ENCODE measurements at places on chromosomes 3 and 15. TPM values are rescaled to one million over a fixed set of nuclear protein-coding genes. Genes with fewer than 3 reads are reported as not detected.
A peak's percentile ranks its signal among the peaks of the same experiment; 100 is the strongest.

- no peak overlapping the region for H3K27ac ChIP-seq
- no peak overlapping the region for H3K4me3 ChIP-seq
- H3K36me3 ChIP-seq = peaks cover 2% of the 10 kb centered on the region
- no peaks in the 10 kb centered on the region for H3K27me3 ChIP-seq
Measured at GRCh38 chr3:37115446-37115845, 58.9 kb downstream of the LRRFIP2 start.

GRCh38 chr3:141407047-141407446 lies 38.7 kb downstream of the ZBTB38 start:
- H3K4me3 ChIP-seq = no peak overlapping the region
- no peak for DNase-seq
- H3K4me1 ChIP-seq = no peaks in the 10 kb centered on the region
- H3K27ac ChIP-seq = no peak overlapping the region
- no peaks in the 10 kb centered on the region for H3K27me3 ChIP-seq

- no peak overlapping the region for H3K27ac ChIP-seq
- H3K4me3 ChIP-seq = no peak overlapping the region
Measured at GRCh38 chr3:176584413-176585176, 612.7 kb downstream of the TBL1XR1 start.

DNA sequence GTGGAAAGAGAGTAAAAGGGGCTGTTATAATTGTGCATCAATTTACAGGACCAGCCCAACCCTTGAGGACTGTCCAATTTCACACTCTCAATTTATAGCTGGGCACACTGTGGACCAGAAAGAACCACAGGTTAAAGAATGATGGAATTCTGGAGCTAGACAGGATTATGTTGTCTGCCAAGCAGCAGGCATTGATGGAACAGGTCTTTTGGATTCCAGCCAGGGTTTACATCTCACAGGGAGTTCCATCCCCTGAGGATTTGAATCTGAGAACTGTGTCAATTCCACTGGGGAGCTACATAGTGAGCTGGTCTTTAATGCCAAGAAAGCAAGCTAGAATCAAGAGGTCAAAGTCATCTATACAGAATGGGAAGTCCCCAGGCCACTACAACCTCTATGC lies 389.5 kb upstream of the WNT5A start:
- no peak for DNase-seq
- H3K27me3 ChIP-seq = no peaks in the 10 kb centered on the region
- no peaks in the 10 kb centered on the region for H3K36me3 ChIP-seq
- no peak overlapping the region for H3K27ac ChIP-seq

The PLSCR5 gene
- not detected for total RNA-seq

DNA sequence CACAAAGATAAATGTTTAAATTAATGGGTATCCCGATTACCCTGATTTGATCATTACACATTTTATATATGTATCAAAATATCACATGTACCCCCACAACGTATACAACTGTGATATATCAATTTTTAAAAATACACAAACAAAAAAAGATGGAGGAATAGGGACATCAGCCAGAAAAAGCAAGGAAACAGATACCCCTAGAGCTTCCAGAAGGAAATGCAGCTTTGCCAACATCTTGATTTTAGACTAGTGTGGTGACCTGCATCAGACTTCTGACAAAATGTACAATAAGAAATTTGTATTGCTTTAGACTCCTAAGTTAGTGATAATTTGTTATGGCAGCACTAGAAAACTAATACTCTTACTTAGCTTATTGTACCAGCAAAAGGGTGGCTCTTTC lies 483.8 kb downstream of the TUSC7 start:
- DNase-seq = no peak
- H3K27me3 ChIP-seq = no peaks in the 10 kb centered on the region

- no peaks in the 10 kb centered on the region for H3K27me3 ChIP-seq
- no peaks in the 10 kb centered on the region for H3K36me3 ChIP-seq
- no peak overlapping the region for H3K27ac ChIP-seq
- no peaks in the 10 kb centered on the region for H3K4me1 ChIP-seq
- no peak for DNase-seq
- no peak overlapping the region for H3K4me3 ChIP-seq
Measured at GRCh38 chr3:98730338-98730737, 32.8 kb upstream of the ST3GAL6 start.

The CNBP gene
- 309 TPM for total RNA-seq

- H3K4me1 ChIP-seq = no peaks in the 10 kb centered on the region
- H3K4me3 ChIP-seq = no peak overlapping the region
- H3K36me3 ChIP-seq = no peaks in the 10 kb centered on the region
- H3K27me3 ChIP-seq = no peaks in the 10 kb centered on the region
Measured at GRCh38 chr3:123809597-123809996, 74.5 kb downstream of the MYLK start.

The KY gene
- 0.50 TPM for total RNA-seq

The AMOTL2 gene
- total RNA-seq = 83.5 TPM

DNA sequence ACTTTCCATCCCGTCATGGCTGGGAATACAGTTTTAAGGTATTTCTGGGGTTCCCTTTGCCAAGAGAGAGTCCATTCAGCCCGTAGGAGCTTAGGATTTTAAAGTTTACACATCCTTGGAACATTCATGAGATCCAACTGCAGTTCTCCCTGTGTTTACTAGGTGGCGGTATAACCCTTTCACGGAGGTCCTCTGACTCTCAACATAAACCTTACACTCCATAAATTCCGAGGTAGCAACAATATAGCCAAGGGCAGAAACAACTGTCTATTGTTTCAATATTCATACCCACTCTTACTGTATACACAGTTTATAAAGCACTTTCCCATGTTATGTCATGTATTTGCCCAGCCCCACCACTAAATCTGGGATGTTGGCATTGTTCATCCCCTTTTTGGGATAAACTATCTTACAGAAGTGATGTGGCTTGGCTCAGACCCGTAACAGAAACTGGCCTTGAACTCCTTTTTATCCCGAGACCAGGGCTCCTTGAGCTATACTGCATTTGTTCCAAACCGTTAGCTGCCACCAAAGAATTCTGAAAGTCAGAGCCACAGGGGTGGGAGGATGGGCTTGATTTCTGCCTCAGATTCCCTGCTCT lies 69.2 kb upstream of the COL6A5 start:
- peaks cover 2% of the 10 kb centered on the region for H3K4me1 ChIP-seq
- no peak overlapping the region for H3K27ac ChIP-seq
- no peaks in the 10 kb centered on the region for H3K27me3 ChIP-seq
- no peaks in the 10 kb centered on the region for H3K36me3 ChIP-seq
- no peak overlapping the region for H3K4me3 ChIP-seq
- DNase-seq = peak; percentile 33

GRCh38 chr3:195542316-195542697 lies 818 bp downstream of the PPP1R2 start:
- peak overlapping the region; percentile 85 for H3K27ac ChIP-seq
- DNase-seq = peak; percentile 20
- H3K27me3 ChIP-seq = no peaks in the 10 kb centered on the region
- no peaks in the 10 kb centered on the region for H3K36me3 ChIP-seq
- peaks cover 15% of the 10 kb centered on the region for H3K4me1 ChIP-seq
- H3K4me3 ChIP-seq = peak overlapping the region; percentile 90

The PYDC2 gene
- not detected for total RNA-seq

DNA sequence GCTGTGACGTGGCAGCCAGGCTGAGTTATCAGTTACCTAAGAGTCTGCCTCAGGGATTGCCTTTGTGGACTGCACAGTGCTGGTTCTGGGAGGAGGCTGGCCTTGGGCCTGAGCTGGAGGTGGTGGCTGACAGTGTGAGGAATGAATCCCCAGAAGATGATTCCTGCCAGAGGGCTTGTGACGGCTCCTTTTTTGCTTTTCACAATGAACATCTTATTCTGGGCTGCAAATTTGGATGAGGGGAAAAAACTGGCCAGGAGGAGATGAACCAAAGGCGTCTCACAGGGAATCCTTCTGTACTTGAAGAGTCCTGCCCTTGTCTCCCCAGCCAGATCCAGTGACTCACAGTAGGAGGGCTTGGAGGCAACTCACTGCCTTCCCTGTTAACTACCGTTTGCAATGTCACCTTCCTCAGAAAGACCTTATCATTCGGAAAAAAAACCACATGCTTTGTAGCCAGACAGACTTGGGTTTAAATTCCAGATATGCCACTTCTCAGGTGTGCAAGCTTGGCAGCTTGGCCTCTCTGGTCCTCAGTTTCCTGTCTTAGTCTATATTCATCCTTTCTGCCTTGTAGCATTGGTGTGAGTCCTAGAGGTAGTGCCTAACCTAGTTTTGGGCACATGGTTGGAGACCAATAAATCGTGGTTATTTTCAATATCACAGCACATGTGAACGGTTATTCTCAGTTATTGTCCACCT lies 19.1 kb downstream of the ST6GAL1 start:
- H3K27me3 ChIP-seq = no peaks in the 10 kb centered on the region
- no peak overlapping the region for H3K4me3 ChIP-seq
- DNase-seq = no peak
- no peak overlapping the region for H3K27ac ChIP-seq
- H3K4me1 ChIP-seq = no peaks in the 10 kb centered on the region

The C3orf85 gene
- total RNA-seq = not detected

DNA sequence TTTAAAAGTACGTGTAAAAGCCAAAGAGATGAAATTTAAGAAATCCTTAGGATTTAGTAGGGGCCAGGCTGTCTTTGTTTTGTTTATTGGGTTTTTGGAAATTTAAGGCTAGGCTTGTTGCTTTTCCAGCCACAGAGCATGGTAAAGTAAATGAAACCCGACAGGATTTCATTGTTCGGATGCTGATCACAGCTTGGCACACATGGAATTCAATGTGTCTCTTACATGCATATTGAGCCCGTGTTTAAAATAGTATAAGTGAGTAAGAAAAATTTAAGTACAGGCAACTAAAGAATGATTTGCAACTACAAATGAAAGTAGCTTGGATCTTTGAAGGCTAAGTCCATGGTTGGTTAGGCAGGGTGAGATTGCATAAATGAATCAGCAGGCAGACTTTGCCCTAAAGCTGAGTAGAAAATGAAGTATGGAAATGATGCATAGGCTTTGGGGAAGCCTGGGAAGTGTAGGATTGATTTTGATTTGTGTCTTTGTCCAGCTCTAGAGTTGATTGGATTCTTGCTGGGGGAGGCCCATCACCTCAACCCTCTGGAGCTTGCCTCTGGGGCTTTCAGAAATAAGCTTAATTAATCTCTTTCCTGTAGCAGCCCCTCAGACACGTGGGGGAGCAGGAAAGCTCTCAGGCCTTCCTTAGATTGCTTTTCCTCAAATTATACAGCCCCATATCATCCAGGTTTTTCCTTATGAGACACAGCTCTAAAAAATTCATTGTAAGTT lies 68.2 kb upstream of the ADAMTSL3 start:
- no peak overlapping the region for H3K27ac ChIP-seq
- no peaks in the 10 kb centered on the region for H3K4me1 ChIP-seq
- H3K36me3 ChIP-seq = no peaks in the 10 kb centered on the region
- no peak for DNase-seq

Measured in kidney (tissue), 22 donors.